ENCODE measurements at places on chromosomes 6 and 20.

GRCh38 chr20:61391812-61392520 is 139.9 kb downstream of the CDH4 start:
- DNase-seq = no peak

- DNase-seq = no peak
Measured at GRCh38 chr20:58246346-58246745, 17.9 kb upstream of the ANKRD60 start.

DNA sequence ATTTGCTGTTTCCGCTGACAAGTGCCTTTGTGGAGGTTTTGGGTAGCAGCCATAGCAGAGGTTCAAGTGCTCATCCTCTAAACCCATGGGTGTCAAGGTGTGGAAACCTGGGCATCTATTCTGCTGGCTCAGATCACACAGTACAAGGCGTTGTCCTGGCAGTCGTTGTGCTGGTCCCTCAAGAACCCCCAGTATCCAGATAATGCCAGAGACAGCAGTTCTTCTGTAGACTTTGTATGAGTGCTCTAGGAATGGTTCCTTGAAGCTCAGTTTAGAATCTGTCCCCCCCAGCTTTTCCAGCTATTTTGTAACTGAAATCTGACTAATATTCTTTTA is 655.7 kb upstream of the MAP3K7 start:
- no peak for DNase-seq

DNA sequence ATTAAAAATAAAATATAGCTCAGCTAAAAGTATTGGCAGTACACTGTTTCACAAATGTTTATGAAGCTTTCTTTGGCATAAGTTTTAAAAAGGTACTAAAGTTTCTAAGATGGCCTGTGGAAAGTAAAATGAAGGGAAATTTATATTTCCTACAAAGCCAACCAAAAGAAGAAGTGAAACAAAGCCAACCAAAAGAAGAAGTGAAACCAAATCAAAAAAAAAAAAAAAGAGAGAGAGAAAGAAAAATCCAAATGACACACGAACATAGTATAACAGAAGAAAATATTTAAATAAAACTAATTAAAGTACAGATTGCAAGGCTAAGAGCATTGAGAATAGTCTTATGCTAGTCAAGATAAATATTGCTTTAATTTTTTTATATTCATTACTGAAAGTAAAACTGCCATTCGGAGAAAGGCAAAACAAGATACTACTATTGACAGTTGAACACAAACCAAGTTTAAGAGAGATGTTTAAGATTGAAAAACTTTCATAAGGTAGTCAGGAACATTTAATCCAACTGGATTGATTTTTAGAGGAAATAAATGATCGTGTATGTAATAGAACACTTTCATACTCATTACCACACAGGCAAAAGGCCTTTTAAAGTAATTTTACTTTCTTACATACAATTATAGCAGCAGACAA is 12.8 kb upstream of the KHDRBS2 start:
- no peak for DNase-seq

DNA sequence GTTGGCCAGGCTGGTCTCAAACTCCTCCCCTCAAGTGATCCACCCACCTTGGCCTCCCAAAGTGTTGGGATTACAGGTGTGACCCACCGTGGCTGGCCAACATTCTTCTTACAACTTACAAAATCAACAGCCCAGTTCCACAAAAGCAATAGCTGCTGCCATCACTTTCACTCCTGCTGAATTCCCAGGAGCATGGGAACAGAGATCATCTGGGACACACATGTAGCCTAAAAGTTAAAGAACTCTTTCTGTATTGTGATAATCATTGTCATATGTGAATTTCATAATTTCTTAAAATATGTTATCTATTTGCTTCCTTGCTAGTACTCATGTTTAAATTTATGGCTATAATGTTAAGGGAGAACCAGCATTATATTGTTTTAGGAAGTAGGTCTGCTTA is 51.7 kb downstream of the NCOA6 start:
- no peak for DNase-seq

DNA sequence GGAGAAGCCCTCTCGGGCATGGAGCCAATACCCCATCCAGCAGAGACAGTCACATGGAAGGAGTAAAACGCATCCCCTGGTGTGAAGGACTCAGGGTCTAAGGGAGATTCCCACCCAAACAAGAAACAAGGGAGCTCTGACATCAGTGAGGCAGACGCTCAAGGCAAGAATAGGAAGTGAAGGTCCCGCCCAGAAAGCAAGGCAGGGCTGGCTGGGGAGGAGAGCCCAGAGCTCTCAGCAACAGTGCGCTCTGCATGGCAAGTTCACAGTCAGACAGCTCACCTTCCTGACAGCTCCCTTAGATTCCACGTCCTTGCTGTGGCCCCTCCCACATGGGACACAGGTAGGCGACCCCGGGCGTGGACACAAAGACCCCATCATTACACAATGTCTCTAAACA is 85.6 kb downstream of the TTLL2 start:
- DNase-seq = no peak

- no peak for DNase-seq
Measured at GRCh38 chr6:169801396-169802160, 50.2 kb downstream of the ERMARD start.

DNA sequence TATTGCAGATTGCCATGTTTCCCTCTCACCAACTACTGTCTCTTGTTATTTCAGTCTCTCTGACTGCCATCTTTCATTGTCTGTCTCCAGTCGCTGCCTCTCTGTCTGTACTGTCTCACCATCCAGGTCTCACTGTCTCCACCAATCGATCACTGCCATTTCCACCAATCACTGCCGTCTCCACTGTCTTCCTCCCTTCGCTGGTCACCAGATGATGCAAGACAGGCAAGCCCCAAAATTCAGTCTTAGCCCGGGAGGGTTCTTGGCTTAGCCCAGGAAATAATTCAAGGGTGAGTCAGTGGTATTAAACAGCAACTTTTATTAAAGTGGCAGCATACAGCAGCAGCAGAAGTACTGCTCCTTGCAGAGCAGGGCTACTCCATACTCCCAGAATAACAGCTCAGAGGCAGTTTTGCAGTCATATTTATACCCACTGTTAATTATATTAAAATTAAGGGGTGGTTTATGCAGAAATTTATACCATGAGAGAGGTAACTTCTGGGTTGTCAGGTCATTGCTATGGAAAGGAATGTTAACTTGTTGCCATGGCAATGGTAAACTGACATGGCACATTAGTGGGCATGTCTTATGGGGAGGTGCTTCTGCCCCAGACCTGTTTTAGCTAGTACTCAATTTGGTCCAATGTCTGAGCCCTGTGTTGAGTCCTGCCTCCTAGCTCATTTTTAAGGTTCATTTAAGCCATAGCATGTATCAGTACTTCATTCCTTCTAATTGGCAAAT is 23.0 kb upstream of the ECHDC1 start:
- no peak for DNase-seq

- DNase-seq = peak; percentile 49
Measured at GRCh38 chr6:138109042-138109997, 2.1 kb upstream of the PERP start.

DNA sequence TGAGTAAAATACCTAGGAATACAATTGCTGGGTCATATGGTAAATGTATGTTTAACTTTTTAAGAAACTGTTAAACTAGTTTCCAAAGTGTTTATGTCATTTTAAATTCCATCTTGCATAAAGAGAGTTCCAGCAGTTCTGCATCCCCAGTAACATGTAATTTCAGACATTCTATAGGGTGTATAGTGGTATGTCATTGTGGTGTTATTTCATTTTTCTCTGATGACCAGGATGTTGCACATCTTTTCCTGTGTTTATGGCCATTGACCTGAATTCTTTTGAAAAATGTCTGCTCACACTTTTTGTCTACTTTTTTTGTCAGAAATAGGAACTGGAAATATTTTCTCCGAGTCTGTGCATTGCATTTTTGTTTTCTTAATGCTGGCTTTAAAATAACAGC is 128.9 kb downstream of the TMEM200A start:
- no peak for DNase-seq

- DNase-seq = no peak
Measured at GRCh38 chr6:160273196-160273595, 14.6 kb upstream of the SLC22A2 start.

- DNase-seq = no peak
Measured at GRCh38 chr6:34489207-34489805, 23.4 kb downstream of the PACSIN1 start.

- DNase-seq = no peak
Measured at GRCh38 chr20:38161412-38161774, 3.7 kb downstream of the TGM2 start.

- peak; percentile 21 for DNase-seq
Measured at GRCh38 chr6:168884050-168884645, 369.5 kb downstream of the THBS2 start.

DNA sequence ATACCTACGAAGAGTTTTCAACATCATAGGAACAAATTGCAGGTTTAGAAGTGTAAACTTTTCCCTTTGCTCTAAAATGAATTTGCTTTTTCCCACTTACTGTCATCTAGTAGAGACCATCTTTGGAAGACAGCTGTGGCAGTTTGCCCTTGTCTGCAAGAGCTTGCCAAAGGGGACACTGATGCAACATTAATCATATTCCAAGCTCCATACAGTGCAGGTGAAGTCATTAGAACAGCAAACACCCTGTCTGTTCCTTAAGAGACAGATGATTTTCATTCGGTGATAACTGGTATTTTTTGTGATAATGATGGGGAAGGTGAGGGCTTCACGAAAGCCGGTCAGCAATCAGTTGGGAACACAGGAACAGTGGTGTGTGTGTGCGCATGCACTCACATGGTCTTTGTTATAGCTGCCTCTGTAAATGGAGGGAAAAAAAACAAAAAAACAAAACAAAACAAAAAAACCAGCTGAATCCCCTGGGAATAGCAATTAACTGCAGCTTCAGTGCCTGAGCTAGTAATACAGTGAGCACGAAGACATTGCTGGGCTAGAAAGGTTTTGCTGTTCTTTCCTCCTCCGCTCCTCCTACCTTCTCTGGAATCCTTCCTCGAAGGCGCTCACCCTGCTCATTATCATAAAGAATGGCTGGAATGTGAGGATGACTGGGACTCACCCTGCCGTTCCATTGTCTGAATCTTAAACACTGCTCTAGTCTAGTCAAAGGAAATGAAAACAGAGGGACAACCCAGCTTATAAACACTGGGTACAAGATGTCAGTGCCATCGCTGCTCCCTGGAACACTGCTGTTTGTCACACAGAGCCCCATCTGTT is 35.2 kb upstream of the KIF13A start:
- no peak for DNase-seq

- DNase-seq = no peak
Measured at GRCh38 chr6:13395272-13396237, 67.2 kb upstream of the TBC1D7 start.
